Heart left ventricle (tissue), 16 donors: ENCODE measurements at places on chromosomes 5 and 9. TPM values are rescaled to one million over a fixed set of nuclear protein-coding genes. Genes with fewer than 3 reads are reported as not detected.

DNA sequence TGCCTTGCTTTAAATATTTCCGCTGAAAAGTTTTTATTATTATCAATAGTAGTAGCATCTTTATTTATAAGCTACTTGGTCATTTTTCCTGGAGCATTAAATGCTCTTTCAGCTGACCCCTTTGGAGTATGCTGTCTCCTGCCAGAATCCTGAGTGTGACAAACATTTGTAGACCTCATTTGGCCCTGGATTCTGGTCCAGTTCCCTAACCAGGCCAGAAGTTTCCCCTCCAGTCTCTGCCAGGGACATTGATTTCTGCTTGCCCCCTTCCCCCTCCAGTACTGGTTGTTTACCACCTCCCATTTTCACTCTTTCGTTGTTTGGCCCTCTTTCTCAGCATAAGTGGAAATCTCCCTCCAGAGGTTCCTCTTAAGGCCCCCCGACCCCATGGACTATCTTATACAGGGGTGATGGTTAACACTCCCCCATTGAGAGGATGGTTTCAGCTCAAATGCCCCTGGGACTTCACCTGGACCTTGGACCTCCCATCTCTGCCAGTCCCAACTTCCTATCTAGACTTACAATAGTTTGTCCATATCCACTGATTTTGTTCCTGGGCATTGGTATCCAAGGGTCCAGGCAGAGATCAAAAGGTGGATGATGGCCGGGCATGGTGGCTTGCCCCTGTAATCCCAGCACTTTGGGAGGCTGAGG, 24.6 kb upstream of the COL27A1 start:
- DNase-seq = no peak

GRCh38 chr5:54551926-54552325, 34.4 kb downstream of the SNX18 start:
- no peak for DNase-seq

- DNase-seq = no peak
Observed at GRCh38 chr9:36892279-36892678, 141.8 kb downstream of the PAX5 start.

- no peak for DNase-seq
Observed at GRCh38 chr5:107121793-107122519, 548.8 kb downstream of the EFNA5 start.

DNA sequence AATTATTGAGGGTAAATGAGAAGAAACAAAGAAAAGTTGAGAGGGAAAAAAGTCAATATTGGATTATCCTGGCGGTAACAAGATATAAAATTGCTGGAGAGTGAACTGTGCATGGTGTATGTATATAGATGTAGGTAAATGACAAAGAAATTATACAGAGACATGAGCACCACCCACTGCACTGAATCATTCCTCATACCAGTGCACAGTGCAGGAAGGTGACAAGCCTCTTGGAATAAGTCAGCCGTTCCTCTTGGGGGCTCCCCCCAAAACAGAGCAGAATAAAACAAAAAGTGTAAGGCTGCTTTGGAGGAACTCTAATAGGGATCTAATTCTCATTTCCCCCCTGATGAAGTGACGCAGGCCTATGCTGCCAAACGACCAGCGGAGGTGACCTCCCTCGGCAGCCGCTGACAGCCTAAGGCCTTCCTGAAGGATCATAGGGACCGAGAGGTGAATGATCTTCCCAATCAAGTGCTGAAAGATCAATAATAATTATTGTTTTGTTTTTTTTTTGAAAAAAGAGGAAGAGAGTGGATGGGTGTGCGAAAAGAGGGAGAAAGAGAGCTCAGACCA, 245.0 kb downstream of the PSAT1 start:
- DNase-seq = no peak

- DNase-seq = no peak
Observed at GRCh38 chr9:81083067-81083466, 606.3 kb downstream of the TLE1 start.

- DNase-seq = no peak
Observed at GRCh38 chr5:97010606-97011005, 74.7 kb downstream of the LNPEP start.

DNA sequence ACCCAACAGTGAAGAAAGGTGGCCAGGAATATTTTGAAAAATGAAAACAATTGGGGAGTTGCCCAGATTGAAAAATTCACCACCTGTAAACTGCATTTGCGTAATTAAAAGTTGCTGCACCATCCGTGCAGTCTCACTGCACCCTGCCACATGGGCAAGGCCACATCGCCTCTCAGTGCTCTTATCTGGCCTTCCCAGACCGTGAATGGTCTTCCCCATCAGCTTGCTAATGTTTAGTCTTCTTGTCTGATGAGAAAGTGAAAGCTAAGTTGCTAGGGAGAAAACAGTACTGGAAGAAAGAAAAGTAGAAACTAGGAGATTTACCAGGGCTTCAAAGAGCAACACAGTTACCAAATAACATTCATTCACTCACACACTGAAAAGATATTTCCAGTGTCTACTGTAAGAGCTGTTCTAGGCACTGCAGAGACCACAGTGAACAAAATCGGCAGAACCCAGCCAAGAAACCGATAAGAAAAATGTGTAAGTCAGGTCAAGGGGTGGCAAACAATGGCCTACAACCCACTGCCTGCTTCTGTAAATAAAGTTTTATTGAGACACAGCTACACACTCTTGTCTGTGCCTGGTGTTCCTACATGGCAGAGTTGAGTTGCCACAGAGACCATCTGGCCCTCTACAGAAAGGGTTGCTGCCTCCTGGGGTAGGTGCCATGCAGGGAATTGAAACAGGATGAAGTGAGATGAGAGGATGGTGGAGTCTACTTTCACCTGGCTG, 51.2 kb upstream of the CTSL start:
- DNase-seq = no peak

- no peak for DNase-seq
Observed at GRCh38 chr5:94705427-94705826, 87.0 kb downstream of the SLF1 start.

- no peak for DNase-seq
Observed at GRCh38 chr5:16147179-16147900, 32.3 kb downstream of the MARCHF11 start.

DNA sequence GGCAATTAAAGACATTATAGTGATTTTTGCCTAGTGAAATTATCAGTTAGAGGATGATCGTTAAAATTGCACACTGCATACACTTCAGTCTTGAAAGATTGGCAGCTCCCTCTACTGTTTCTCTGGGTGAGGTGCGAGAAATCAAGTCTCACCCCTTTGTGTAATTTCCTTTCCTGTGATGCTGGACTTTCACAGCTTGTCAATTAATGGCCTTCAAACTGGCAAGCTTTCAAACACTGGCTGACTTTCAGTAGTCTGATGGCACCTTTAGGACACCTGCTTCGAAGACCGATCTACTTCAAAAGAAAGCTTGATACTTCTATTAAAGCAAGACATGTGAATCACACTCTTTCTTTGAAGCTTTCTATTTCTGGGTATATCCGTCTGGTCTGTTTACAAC, 706.7 kb upstream of the PTPRD start:
- no peak for DNase-seq

GRCh38 chr5:80411589-80412219, 3.8 kb downstream of the ZFYVE16 start:
- no peak for DNase-seq

DNA sequence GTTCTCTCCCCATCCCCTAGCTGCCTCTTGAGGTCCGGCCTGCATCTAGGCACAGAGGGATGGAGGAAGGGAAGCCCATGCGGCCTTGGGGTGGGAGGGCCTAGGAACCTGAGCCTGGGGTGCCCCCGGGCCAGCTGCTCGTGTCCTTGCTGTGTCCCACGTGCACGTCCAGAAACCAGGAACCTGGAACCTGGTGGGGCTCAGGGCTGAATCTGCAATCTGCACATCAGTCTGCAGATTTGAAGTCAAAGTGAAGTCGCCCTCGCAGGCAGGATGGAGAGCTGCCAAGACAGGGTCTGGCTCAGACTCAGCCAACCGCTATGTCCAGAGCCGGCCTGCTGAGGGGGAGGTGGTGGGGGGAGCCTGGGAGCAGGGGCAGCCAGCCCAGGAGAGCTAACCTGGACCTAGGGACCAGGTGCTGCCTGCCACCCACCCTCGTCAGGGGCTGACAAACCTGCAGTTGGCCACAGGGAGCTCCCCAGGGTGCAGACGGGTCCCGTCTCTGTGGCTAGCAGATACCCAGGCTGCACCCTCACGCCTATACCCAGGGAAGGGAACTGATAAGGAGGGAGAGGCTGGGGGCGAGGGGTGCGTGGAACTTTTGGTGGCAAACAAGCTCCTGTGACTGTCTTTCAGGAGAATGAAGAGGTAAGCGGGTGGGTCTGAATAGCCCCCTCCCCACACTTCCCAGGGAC, 103.5 kb upstream of the SIMC1 start:
- DNase-seq = no peak

GRCh38 chr5:32369542-32370155, 56.9 kb upstream of the MTMR12 start:
- no peak for DNase-seq

GRCh38 chr9:104633976-104634520, 16.0 kb upstream of the OR13C9 start:
- no peak for DNase-seq

TAF1L gene
- not detected for total RNA-seq

- DNase-seq = no peak
Observed at GRCh38 chr9:113309204-113309813, 6.1 kb upstream of the RNF183 start.

GRCh38 chr5:7852542-7852941, 1.6 kb upstream of the CFAP90 start:
- DNase-seq = no peak

CMYA5 gene
- 969 TPM for total RNA-seq

SPINK4 gene
- total RNA-seq = not detected

DNA sequence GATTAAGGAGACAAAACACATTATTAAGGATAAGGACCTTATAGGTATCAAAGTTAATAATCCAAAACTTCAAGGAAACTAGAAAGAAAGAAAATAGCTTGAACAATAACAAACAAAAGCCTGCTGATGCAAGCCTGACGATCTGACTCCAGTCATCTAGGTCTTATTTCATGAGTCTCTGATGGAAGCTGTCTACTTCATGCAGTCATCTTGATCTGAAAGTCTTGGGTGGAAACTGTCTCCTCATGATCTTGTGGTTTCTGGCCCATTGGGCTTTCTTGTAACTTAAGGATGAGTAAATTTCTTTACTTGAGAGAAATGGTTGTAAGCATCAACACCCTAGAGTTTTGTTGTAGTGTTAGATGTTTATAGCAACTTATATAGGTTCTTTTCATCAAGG, 20.6 kb upstream of the PSIP1 start:
- no peak for DNase-seq

DNA sequence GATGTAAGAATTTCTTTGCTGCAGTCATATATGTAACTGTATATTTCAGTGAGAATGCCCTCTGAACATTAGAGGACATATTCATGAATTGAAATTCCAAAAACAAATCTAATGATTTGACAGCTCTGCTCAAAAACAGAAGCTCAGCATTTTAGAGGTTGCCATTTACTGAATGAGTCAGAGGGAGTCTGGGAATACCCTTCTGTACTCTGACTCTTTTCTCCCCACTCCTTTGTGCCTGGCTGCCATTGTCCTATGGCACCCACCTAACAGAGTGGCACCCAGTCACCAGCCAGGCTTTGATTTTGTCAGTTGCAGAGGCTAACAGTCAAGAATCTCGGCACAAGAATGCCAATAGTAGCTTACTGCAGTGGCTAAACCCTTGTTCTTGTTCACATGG, 133.6 kb downstream of the ATG10 start:
- no peak for DNase-seq

- no peak for DNase-seq
Observed at GRCh38 chr5:127216898-127217675, 73.5 kb upstream of the MEGF10 start.
